ENCODE measurements at places on chromosomes 3 and 15.
A peak's percentile ranks its signal among the peaks of the same experiment; 100 is the strongest.

DNA sequence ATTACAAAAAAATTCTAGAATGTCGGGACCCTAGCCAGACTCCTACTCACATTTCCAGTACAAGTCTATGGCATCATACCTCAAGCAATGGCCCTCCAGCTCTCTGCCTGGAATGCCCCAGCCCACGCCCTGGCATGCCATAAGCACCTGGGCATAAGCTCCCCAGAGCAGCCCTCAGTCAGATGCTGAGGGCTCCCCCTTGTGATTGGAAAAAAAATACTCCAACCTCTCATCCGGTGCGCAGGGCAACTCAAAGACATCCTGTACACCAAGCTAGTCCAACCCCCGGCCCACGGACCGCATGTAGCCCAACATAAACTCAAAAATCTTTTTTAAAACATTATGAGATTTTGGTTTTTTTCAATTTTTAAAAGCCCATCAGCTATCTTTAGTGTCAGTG is 115.4 kb downstream of the NEK10 start:
- no peak for DNase-seq

GRCh38 chr3:148147903-148148302 is 549.8 kb upstream of the AGTR1 start:
- DNase-seq: no peak

GRCh38 chr3:136532766-136533165 is 219.4 kb downstream of the STAG1 start:
- no peak for DNase-seq

GRCh38 chr15:68650901-68651709 is 72.3 kb downstream of the CORO2B start:
- peak; percentile 33 for DNase-seq

DNA sequence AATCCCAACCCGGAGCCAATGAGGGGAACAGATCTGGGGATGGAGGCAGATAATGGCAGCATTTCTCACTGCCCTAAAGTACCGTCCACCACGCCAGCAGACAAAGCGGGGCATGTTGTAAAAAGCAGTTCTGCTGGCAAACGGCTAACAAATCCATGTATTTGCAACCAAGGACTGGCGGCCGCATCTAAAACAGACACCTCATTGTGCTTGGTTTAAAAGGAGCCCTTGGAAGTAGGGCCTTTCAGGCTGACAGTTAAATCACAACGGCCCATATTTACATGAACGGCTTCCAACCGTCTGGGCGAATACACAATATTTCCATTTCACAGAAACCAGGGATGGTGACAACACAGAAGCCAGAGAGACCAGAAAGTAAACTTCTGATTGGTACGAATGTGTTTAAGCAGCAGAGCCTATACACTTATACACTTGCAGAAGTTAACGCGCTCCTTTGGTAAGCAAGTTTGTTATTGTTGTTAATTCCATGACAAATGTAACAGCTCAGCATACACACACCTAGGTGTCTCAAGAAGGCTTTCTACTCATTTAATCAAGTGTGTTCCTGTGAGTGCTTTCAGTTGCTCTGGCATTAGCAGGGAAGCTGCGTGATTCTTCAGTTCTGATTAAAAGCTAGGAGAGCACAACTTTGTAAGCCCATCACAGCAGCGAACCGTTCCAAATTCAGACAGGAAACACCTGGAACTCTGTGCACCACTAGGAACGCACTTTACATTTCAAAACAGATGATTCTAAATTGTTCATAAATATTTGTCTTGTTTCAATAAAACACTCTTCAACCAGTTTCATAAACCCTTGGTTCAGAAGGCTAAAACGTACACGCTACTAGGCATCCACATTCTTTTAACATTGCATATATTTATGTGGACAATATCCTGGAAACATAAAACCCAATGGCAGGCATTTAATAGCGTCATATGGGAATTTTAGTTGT is 112.9 kb downstream of the PDZRN3 start:
- no peak for DNase-seq

DNA sequence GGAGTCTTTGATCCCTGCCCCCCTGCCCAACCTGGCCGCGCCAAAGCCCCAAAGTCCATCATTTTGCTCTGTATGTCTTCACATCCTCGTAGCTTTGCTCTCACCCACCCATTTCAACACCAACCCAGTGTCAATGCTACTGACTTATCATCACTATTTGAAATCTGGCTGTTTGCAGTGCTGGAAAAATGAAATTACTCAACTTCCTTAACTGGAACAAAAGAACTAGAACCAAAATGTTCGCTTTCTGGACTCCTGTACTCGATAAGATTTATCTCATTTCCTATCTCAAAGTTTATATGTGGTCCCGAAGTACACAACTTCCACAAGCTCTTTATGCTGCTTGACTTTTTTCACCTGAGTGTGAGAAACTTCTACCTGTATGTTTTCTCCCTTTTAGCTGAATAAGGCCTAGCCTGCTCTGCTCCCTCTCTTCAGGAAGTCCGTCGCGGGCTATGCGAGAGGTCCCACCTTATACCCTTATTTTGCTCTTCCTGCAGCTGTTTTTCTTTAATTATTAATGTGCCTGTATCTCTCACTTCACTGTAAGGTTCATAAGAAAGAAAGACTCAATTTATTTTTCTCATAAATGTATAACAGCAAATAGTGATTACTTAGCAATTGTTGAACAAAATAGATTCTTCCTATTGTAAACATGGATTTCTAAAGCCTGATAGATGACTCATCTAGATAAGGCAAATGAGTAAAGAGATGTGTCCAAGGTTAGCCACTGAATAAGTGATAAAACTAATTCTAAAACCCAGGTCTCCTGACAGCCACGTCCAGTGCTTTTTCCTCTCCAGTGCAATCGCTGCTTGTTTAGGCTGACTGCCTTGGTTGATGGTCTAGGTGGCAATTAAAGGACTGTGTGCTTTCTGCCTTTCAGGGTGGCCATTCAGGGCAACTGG is 464.1 kb upstream of the TPRG1 start:
- no peak for DNase-seq

GRCh38 chr15:59437142-59437816 is 707 bp upstream of the FAM81A start:
- no peak for DNase-seq

DNA sequence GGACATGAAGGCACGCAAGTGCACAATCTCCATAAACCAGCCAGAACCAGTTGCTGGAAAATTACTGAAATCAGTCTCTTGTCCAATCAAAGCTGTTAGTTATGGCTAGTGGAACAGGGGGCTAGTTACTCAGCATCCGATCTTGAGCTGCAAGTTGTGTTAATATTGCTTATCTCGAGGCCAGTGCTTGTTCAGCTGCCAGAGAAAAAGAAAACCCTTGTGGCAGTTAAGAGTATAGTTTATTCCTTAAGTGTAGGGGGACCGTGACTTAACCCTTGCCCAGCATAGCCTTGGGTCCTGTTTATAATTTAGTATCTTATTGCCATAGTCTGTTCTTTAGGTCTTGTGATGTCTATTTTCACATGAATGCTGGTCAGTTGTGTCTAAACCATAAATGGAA is 268.5 kb downstream of the CD47 start:
- no peak for DNase-seq

DNA sequence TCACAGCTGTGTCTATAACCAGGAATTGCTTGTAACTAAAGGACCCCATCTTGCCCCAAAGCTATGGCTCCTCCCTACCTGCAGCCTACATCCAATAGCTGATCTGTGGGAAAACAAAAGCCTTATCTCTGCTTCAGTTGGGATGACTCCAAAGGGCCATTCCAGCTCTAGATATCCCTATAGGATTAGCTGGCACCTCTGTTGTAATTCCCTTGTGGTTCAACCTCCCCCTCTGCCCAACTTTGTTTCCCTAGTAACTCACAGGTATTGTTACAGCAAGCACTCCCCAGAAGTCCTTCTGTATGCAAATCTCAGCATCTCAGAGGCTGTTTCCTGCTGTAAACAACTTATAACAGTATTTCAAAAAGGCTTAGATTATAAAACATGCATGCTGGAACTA is 478.6 kb downstream of the AGBL1 start:
- DNase-seq: no peak

- DNase-seq: no peak
Measured at GRCh38 chr3:152256851-152257562, 11.7 kb upstream of the MBNL1 start.

GRCh38 chr3:10555263-10555662 is 49.9 kb upstream of the ATP2B2 start:
- no peak for DNase-seq
